M059J (cell line): ENCODE measurements at places on chromosomes 13 and 19. TPM values are rescaled to one million over a fixed set of nuclear protein-coding genes. Genes with fewer than 3 reads are reported as not detected.
A peak's percentile ranks its signal among the peaks of the same experiment; 100 is the strongest.

Gene NBEA
- 2.9 and 6.4 TPM in 2 replicates for total RNA-seq

Gene MISP
- 0.37 and 0.79 TPM in 2 replicates for total RNA-seq

Gene ZNF541
- 0.27 TPM in 1 of 2 replicates, not detected in the other for total RNA-seq

Gene ZNF653
- 5.2 and 21.1 TPM in 2 replicates for total RNA-seq

Gene PODNL1
- 2.8 TPM in 1 of 2 replicates, not detected in the other for total RNA-seq

Gene NLRP5
- total RNA-seq = not detected in 2 replicates

Gene UBAC2
- total RNA-seq = 46.0 and 61.5 TPM in 2 replicates

Gene LIM2
- not detected in 2 replicates for total RNA-seq

Gene ZNF560
- total RNA-seq = 0.10 and 1.7 TPM in 2 replicates

- no peak for DNase-seq
These were observed 29.0 kb upstream of the CEBPG start for GRCh38 chr19:33344573-33344925.

DNA sequence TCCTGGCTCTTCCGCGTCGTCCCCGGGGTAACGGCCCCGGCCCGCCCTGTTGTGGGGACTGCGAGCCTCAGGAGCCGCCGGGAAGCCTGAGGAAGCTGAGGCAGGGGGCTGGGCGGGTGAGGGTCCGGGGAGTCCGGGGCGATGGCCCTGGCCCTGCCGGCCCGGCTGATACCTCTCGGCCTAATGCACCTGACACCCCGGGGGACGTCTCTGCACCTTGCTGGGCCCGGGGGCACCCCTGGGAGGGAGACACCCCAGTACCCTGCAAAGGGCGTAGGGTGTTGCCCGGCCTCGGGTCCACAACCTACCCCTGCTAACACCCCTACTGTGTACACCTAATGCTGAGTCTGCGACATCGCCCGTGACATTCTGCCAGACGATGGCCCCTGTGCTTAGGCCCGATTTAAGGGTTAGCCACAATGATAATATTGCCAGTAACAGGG is 410 bp downstream of the PIN1 start:
- no peak for DNase-seq

DNA sequence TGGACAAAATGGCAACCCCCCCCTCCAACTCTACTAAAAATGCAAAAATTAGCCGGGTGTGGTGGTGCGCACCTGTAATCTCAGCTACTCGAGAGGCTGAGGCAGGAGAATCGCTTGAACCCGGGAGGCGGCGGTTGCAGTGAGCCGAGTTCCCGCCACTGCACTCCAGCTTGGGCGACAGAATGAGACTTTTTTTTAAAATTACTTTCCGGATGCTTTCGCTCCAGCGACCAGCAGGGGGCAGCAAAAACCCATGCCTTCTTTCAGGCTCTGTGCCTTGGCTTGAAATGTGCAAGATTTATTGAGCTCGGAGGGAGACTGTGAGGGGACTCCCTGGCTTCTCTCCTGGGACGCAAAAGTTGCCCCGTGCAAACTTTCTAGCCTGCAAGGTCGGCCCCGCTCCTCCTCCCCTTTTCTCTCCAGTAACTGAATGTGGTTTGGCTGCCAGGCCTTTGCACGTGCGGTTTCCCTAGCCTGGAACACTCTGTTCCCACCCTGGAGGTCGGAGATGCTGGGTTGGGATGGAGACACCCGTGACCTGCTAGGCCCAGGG is 61.4 kb upstream of the NFIC start:
- DNase-seq = peak; percentile 69

DNA sequence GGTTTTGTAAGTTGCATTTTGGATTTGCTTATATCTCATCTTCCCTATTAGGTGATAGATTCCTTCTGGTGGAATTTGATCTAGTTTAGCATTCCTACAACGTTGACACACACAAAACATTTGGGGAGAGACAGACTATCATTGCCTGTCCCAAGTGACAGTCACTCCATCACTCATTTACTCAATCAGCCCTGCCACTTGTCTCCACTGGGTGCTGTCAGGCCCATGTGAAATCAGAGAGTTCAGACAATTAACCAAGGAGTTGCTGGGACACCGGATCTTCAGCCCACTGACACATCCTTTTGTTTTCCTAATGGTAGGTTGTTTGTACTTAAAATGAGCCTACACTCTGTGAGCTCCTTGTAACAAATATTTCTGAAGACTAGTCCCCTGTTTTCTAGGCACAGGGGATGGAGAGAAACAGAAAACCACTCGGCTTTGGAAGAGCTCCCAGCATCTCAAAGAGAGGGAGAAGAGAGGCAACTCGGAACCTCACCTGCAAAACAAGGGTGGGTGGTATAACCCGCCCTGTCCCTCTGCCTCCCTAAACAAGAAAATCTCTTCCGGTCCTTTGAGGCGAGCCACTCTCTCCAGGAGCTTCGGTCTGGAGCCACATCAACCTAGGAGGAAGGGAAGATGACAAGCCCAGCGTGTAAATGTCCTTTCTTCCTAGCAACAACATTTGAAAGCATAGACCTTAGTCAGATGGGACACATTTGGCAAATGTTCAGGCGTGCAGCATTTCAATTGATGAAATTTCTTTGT is 440.9 kb upstream of the KLF12 start:
- DNase-seq = peak; percentile 34

DNA sequence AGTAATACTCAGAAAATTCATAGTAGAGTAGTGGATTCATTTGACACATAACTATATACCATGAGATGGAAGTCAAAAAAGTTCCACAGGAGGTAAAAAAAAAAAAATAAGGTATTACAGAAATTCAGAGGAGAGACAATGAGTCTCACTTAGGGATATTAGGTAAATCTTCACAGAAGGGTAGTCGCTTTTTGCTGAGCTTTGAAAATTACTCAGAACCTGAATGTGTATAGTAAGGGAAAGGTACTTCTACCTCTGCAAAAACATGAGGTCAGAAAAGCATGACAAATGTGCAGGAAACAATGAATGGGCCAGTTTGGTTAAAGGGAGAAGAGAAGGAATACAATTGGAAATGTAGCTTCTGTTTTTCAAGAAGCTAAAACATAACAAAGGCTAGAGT is 250.6 kb downstream of the ITGBL1 start:
- no peak for DNase-seq

DNA sequence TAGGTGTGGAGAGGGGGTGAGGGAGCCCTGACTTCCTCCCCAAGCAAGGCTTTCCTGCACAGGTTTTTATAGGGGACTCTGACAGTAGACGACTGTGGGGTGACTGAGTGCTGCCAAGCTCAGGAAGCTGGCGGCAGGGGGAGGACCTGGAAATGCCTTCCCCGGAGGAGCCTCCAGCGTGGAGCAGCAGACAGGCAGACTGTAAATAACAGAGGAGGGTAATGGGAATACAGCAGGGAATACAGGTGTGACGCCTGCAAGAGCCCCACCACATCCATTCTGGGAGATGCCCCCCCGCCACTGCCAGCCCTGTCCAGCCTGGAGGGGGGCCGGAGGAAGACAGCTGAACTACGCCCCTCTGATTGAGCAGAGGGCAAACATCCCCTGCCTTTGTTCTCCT is 190.4 kb downstream of the UQCRFS1 start:
- no peak for DNase-seq

GRCh38 chr13:76971215-76971614 is 20.7 kb upstream of the CLN5 start:
- DNase-seq = no peak

DNA sequence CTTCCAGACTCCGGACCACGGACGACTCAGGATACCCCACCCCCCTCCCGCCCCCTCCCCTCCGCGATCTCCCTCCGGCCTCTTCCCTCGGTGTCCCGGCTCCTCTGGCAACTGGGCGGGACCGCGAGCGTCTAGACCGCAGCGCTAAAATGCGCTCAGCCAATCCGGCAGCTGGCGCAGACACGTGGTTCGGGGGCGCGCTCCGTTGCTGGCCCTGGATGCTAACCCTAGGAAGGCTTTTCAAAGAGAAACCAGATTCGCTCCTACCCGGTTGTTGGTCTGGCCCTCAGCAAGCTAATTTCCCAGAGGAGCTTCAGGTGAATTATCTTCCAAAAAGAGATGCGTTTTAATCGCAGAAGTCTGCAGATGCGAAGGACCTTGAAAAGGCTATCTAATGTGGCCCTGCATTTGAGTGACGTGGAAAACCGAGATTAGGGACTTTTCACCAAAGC is at the start of gene DZIP1:
TSS of gene DZIP1 (minus strand) at position 106 of the 452 bp plus-strand sequence. CDS start 2,677 bp downstream, outside the sequence.
- peak; percentile 79 for DNase-seq

GRCh38 chr13:50107205-50107604 is 92.0 kb downstream of the KCNRG start:
- peak; percentile 26 for DNase-seq

DNA sequence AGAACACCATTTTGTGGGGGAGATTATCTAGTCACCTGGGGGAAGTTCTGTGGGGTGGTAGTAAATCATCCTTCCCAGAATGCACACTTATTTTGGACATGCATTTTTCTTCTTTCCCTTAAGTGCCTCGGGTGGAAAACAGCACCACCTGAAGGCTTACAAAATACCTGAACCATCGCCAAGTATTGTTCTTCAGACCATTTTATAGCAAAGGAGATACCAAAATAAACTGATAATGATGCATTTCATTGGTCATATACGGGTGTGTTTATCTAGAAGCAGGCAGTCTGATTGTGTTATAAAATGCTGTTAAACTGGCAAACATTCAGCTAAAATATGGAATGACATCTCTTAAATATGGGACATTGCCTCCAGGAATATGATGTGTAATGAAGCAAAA is 1034.7 kb downstream of the SLITRK1 start:
- DNase-seq = no peak

DNA sequence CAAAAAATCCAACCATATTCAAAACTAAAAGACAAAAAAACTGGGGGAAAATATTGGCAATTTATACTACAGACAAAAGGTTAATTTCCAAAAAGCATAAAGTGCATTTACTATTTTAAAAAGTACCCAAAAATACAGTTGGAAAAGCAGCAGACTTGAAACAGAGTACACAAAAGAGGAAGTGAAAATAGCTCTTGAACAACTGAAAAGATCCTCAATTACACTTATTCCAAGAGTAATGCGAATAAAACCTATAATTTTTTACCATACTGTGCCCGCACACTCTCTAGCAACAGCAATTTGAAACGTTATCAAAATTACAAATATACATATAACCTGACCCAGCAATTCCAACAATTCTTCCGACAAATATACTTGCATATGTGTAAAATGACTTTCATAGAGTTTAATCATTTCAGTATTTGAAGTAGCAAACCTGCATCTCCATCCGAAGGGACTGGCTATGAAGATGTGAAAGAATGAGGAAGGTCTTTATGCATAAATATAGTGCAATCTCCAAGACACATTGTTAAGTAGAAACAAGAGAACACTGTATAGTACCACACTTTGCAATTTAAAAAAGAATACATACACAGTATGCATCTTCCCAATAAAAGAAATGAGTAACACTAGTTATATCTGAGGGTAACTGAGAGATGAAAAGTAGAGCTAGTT is 25.4 kb downstream of the ALG5 start:
- DNase-seq = no peak

GRCh38 chr19:45402298-45403061 is 2.4 kb downstream of the PPP1R13L start:
- DNase-seq = no peak

DNA sequence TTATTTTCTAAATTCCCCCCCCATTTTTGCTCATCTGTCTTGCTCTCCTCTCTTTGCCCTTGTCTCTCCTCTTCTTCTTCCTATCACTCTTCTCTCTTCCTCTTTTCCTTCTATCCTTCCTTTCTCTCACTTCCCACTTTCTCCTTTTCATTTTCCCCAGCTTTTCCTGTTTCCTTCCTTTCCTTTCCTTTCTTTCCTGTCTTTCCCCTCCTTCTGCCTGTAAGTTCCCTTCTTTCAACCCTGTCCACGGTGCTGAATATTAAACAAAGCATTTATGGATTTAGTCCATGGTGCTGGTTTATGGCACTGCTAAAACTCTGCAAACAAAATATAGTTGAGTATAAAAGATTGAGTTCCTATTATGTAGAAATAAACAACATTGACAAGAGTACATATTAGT is 27.6 kb downstream of the SCEL start:
- no peak for DNase-seq

- DNase-seq = peak; percentile 15
These were observed 62.1 kb downstream of the ZNF737 start for GRCh38 chr19:20503476-20503875.

GRCh38 chr13:110490009-110490770 is 71.3 kb downstream of the RAB20 start:
- DNase-seq = no peak

DNA sequence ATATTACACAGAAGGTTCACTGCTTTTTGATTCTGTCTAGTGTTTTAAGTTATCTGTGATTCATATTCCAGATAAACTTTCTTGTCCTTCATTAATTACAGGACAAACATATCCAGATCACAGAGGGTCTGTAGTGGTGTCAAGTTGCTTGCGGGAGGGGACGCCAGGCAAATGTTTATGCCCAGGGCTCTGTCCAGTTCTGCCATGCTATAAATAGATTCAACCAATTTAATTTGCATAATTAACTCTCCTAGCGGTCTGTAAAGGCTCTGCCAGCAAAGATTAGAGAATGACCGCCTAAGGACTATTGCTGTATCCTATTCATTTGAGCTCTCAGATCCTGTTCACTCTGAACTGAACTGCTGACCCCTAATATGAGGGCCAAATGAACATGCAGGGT is 59.7 kb upstream of the TRPC4 start:
- DNase-seq = peak; percentile 7

GRCh38 chr13:29858231-29858630 is 7.8 kb upstream of the UBL3 start:
- DNase-seq = peak; percentile 36

DNA sequence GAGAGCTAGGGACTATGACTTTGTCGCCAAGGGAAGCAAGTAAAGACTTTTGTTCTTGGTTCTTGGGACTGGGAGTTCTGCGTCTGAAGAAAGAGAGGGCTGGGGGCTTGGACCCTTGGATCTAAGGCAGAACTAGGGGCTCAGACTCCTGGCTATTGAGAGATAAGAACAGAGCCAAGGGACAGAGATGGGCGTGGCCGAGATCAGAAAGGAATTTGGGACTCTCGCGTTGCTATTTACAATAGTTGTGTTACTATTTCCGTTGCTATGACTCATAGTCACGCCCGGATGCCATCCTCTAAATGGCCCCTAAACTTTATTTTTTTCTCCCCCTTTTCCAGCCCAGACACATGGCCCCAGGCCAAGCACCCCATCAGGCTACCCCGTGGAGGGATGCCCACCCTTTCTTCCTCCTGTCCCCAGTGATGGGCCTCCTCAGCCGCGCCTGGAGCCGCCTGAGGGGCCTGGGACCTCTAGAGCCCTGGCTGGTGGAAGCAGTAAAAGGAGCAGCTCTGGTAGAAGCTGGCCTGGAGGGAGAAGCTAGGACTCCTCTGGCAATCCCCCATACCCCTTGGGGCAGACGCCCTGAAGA is 759 bp downstream of the PPP1R15A start:
- DNase-seq = peak; percentile 97

- DNase-seq = no peak
These were observed 22.5 kb downstream of the TMEM255B start for GRCh38 chr13:113781571-113781970.

GRCh38 chr13:38147050-38147449 is 202.6 kb upstream of the UFM1 start:
- DNase-seq = no peak

DNA sequence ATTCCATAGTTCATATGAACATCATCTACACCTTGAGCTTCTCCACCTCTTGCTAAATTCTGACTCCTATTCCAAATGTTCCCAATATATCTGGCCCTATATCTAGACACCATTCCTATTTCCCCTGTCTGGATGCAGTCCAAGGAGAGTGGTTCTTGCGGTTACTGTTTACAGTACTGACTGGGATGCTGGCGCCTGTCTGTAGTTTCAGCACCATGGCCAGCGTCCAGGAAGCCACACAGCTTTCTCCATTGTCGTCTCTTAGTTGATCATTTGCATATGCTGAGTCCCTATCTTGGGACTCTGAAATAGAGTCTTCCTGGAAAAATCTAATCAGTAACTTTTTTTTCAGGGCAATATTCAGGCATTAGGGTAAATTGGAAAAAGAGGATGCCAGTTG is 14.9 kb downstream of the LAIR2 start:
- peak; percentile 75 for DNase-seq
